ENCODE measurements at places on chromosomes 13 and 19. TPM values are rescaled to one million over a fixed set of nuclear protein-coding genes. Genes with fewer than 3 reads are reported as not detected.

TTC9B gene
- total RNA-seq, result not detected

GRCh38 chr13:29159871-29160270 is 339.7 kb downstream of the MTUS2 start:
- DNase-seq, result no peak

DNA sequence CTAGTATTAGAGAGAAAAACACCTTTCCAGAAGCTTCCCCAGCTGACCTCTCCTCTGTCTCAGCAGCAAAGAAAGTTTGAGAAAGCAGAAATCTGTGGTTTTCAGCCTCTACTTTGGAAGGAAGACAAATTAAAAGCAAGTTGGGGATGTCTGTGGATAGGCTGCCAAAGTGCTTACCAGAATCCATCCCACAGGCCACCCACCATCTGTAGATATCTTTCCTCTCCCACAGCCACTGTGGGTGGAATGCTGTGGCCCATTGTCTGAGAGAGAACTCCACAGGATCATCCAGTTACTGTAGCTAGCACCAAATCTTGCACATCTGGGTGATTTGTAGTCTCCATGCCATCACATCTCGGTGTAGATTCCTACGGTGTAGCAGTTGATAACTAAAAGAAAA is 133.5 kb downstream of the DNAJC15 start:
- no peak for DNase-seq

- no peak for DNase-seq
These were observed 11.1 kb downstream of the MAMSTR start for GRCh38 chr19:48708471-48708870.

DNA sequence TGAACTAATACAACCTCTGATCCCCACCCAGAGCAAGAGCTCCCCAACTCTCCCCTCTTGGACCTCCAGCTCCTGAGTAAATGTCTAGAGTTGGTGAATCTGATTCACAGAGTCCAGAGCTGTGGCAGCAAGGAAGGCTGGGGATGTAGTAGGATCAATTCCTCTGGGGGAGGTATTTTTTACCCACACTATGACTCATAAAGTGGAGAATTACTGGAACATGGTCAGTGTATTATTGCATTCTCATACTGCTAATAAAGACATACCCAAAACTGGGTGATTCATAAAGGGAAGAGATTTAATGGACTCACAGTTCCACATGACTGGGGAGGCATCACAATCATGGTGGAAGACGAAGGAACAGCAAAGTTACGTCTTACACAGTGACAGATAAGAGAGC is 496.7 kb downstream of the EFNB2 start:
- DNase-seq, result no peak

DNA sequence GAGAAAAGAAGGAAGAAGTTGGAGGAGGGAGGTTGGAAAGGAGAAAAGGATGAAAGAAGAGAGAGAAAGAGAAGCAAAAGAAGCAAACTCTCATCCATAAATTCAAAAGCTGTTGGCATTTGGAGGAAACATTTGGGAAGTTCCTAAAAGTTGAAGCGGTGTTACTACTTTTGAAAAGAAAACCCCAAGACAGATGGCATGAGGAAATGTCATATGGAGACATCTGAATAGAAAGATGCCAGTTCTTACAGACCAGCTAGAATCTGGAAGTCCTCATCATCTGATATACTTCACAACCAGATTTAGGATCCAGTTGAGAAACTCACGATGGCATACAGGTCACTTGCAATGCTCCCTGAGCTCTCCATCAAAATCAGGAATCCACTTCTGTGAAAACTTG is 86.9 kb downstream of the RAP2A start:
- no peak for DNase-seq

DNA sequence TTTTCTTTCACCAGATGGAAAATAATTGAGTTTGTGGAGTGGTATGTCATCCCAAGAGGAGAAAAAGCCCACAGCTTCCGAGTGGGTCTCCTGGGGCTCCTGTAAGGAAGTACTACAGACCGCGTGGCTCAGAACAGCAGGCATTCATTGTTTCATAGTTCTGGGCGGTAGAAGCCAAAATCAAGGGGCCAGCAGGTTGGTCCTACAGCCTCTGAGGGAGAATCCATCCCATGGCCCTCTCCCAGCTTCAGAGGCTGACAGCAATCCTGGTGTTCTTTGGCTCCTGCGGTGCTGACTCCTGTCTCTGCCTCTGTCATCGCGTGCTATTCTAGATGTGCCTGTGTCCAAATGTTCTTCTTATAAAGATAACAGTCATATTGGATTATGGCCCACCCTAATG is 362.6 kb downstream of the FGF14 start:
- no peak for DNase-seq

- no peak for DNase-seq
These were observed 3.2 kb upstream of the SPACA6 start for GRCh38 chr19:51689751-51690453.

DNA sequence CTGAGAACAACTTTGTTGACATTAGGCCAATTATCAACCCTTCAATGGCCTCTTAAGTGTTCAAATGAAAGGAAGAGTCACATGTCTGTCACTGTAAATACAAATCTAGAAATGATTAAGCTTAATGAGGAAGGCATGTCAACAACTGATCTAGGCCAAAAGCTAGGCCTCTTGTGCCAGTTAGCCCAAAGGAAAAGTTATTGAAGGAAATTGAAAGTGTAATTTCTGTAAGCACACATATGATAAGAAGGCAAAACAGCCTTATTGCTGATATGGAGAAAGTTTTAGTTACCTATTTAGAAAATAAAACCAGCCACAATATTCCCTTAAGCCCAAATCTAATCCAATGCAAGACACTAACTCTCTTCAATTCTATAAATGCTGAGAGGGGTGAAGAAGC is 604.7 kb downstream of the SLITRK6 start:
- no peak for DNase-seq

GRCh38 chr13:36509369-36509768 is 77.1 kb downstream of the CCNA1 start:
- DNase-seq, result no peak

SPACA7 gene
- not detected for total RNA-seq

- no peak for DNase-seq
These were observed 5.6 kb upstream of the SIGLEC9 start for GRCh38 chr19:51119101-51119500.

PSG6 gene
- total RNA-seq, result not detected

PBX4 gene
- total RNA-seq, result 58.4 TPM

- no peak for DNase-seq
These were observed 287.4 kb downstream of the SHISA2 start for GRCh38 chr13:25764378-25764777.

DNA sequence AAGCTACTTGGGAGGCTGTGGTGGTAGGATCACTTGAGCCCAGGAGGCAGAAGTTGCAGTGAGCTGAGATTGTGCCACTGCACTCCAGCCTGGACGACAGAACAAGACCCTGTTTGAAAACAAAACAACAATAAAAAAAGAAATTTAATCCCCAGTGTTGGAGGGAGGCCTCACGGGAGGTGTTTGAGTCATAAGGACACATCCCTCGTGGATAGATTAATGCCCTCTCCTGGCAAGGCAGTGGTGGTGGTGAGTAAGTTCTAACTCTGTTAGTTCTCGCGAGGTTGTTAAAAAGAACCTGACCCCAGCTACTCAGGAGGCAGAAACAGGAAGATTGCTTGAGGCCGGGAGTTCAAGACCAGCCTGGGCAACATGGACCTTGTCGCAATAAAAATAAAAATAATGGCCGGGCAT is 27.6 kb upstream of the SIN3B start:
- no peak for DNase-seq

- DNase-seq, result peak; percentile 57
These were observed 6.8 kb downstream of the ANO8 start for GRCh38 chr19:17327654-17328516.

- no peak for DNase-seq
These were observed 152.9 kb downstream of the TBC1D4 start for GRCh38 chr13:75329097-75329496.

SIGLEC5 gene
- total RNA-seq, result not detected

DNA sequence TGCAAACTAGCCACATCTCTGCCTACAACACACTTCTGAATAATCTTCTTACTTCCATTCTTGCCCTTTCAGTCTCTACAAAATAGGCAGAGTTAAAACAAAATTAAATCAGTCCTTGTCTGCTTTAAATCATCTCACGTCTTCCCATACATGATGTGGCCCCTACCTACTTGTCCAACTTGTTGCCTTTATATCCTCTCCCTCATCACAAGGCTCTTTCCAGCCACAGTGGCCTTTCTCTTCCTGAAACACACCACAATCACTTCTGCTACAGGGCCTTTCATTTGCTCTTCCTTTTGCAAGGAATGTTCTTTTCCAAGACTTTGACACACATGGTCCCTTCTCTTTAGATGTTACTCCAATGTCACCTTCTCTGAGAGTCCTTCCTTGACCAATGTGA is 1.7 kb downstream of the RBM26 start:
- no peak for DNase-seq

- DNase-seq, result no peak
These were observed 2.9 kb upstream of the KPTN start for GRCh38 chr19:47486900-47487299.

GRCh38 chr19:14577885-14578427 is 4.9 kb upstream of the CLEC17A start:
- no peak for DNase-seq

C5AR1 gene
- 11.3 TPM for total RNA-seq

CBY2 gene
- not detected for total RNA-seq

NPHS1 gene
- not detected for total RNA-seq

GRCh38 chr19:45558399-45558878 is 26.2 kb downstream of the OPA3 start:
- DNase-seq, result peak; percentile 31

MAMSTR gene
- total RNA-seq, result 0.42 TPM

ZNF726 gene
- 2.8 TPM for total RNA-seq

DNA sequence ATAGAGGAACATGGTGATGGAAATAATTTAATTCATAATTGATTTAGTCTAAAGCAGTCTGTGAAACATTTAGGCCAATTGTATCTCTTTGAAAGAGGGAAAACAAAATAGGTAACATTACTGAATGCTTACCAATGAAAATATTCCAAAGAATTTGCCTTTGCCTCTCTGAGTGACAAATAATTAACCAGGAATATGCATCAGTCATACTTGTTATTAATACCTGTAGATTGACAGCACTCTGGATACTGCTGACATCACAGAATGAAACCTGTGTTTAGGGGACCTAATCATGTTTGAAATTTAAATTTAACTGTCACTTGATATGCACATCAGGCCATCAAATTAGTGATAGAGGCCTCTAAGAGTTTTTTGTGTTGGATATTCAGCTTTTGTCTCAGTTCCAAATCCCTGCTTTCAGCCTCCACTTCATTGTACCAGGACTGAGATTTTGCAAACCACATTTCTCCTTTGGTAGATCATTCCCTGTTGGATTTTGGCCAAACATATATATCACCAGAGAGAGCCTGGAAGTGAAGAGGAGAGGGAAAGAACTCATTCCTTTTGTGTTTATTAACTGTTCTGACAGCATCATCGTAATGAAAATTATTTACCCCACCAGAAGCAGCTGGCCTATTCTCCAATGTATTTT is 64.8 kb upstream of the KLHL1 start:
- DNase-seq, result no peak

GRCh38 chr13:94494026-94494425 is 14.5 kb upstream of the DCT start:
- DNase-seq, result no peak

ACP7 gene
- total RNA-seq, result not detected

ZNF432 gene
- total RNA-seq, result 18.7 TPM

- DNase-seq, result no peak
These were observed 145.2 kb downstream of the DIAPH3 start for GRCh38 chr13:60018536-60018935.

DNA sequence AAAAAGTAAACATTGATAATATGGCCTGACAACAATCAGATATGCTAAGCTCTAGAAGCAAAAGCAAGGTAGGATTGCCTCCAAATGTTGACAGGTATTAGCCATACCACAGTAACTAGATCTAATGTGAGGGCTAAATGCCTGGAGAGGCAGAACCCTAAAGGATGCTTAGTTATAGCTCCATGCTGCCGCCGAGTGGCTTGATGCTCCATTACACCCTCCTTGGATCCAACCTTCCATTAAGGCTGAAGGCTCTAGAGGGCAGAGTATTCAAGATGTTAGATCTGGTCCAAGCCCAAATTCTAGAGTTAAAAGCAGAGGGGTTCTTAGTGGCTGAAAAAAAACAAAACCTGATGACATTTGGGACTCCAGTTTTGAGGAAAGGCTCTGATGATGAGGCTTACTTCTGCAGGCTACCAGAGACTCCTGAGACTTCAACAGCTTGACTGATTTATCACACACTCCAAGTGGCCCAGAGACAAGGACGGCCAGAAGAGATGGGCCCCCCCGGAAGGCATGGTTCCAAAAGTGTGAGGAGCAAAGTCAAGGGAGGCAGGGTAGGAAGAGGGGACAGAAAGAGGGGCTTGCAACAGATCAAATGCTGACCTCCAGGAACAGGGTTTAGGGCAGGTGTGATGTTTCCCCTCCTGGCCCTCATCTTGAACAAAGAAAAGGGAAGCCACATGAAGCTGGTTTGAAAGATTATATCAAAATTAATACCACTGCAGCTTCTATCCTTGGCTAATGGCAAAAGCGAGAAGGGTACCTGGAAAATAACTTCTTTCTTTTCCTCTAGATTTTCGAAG is 21.9 kb upstream of the CPB2 start:
- peak; percentile 17 for DNase-seq

GRCh38 chr13:51557875-51558612 is 26.2 kb upstream of the WDFY2 start:
- no peak for DNase-seq

GRCh38 chr13:80945328-80945727 is 604.4 kb upstream of the SPRY2 start:
- no peak for DNase-seq

DNA sequence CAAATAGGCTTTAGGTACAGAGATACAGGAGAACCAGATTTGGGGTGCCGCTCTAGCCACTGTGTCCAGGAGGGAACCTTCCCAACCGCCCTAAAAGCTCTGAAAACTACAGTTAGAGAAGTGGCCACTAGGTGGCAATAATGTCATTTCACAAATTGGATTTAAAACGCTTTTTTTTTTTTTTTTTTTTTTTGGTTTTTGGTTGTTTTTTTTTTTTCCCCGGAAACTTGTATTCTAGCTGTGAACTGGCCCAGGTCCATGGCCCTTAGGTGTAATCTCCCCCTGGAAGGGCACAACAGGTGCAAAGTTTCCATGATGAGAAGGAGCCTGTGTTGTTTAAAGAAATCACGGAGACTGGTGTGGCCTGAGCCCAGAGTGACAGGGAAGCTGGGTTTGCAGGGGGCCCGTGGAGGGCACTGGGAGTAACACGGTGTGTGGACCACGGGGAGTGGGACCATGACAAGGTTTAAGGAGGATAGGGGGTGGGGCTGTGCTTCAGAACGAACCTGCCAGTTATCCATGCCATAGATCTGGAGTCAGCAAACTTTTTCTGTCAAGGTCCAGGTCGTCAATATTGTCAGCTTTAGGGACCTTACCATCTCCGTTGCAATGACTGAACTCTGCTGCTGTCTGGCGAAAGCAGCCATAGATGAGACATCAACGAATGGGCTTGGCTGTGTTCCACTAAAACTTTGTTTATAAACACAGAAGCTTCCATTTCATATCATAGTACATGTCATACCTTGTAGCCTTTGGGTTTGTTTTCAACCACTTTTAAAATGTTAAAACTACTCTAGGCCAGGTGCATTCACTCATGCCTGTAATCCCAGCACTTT is 10.1 kb downstream of the OR1I1 start:
- no peak for DNase-seq

CD79A gene
- total RNA-seq, result 1.6 TPM

Measured in T-helper 17 cell (primary cell).